ENCODE measurements at places on chromosomes 5 and 9. TPM values are rescaled to one million over a fixed set of nuclear protein-coding genes. Genes with fewer than 3 reads are reported as not detected.

Gene CYLC2
- total RNA-seq, result not detected

Gene ADGRD2
- not detected for total RNA-seq

Gene AGXT2
- total RNA-seq, result not detected

Gene ANKRD34B
- not detected for total RNA-seq

Gene ASS1
- 19.2 TPM for total RNA-seq

Gene IL4
- total RNA-seq, result not detected

Gene SLC36A1
- 7.4 TPM for total RNA-seq

Gene CCNJL
- 4.4 TPM for total RNA-seq

All from epithelial cell of alveolus of lung (primary cell).